ENCODE measurements at places on chromosomes 7 and 10.
A peak's percentile ranks its signal among the peaks of the same experiment; 100 is the strongest.

- DNase-seq, result no peak
These were observed 140.4 kb downstream of the PIP4K2A start for GRCh38 chr10:22573820-22574569.

- no peak for DNase-seq
These were observed 23.4 kb downstream of the ZPBP start for GRCh38 chr7:50069613-50070012.

- peak; percentile 47 for DNase-seq
These were observed at the start of gene CTTNBP2 for GRCh38 chr7:117873310-117874190. Gene CTTNBP2 (minus strand): TSS chr7:117873441. CDS start chr7:117873415, 26 bp downstream.

- no peak for DNase-seq
These were observed 53.2 kb upstream of the KMT2C start for GRCh38 chr7:152489044-152489443.

DNA sequence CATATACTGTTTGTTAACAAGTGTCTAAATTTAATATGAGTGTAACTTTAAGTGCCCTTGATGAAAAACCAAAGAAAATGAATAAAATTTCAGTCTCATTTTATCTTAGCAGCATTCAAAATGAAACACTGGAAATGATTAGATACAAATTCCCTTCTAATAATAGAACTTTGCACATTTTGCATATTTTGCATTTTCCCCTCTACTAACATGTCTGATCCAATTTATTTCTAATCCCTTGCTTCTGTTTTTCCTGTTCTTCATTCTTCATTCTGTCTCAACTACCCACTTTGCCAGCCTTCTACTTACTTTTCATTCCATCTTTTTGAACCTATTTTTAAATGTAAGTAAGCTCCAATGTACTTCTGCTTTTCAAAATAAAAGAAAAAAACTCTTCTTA is 42.7 kb upstream of the SEMA3D start:
- no peak for DNase-seq

DNA sequence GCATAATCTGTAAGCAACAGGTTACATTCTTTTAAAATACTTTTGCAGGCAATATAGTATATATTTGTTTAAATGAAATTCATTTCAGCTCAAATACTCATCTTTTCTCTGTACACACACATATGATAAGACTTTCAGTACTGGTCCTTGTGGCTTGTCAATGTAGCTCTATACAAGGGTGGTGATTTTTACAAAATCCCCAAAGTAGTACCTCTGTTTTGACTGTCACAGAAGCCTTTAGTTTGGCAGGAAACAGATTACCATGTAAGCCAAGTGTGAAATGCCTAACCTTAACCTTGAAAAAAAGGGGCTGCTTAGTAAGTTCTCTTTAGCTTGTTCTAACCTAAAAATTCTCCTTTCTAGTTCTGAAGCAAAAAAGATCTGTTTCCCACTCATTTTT is 87.9 kb downstream of the KCND2 start:
- no peak for DNase-seq

DNA sequence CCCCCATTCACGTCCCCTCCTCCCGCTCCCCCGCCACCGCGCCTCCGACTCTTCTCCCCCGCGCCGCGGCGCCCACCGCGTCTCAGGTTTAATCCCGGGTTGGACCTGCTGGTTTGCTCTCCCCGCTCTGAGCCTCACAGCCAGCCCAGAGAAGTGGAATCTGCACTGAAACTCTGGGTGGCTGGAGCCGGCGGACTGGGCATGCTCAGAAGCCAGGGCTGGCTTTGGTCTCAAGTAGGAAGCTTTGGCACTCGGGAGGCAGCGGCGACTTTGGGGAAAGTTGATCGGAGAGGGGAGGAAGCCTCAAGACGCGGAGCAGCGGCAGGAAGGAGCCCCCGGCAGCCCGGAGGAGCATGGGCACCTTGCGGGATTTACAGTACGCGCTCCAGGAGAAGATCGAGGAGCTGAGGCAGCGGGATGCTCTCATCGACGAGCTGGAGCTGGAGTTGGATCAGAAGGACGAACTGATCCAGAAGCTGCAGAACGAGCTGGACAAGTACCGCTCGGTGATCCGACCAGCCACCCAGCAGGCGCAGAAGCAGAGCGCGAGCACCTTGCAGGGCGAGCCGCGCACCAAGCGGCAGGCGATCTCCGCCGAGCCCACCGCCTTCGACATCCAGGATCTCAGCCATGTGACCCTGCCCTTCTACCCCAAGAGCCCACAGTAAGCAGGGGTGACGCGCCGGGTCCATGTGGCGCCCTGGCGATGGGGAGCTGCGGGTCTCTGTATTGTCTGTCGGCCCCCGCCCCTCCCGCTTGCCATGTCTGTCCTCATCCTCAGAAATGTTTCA is at the start of gene PRKG1:
Gene PRKG1 (plus strand): TSS at position 250 of the 791 bp plus-strand sequence.
- DNase-seq, result peak; percentile 91

DNA sequence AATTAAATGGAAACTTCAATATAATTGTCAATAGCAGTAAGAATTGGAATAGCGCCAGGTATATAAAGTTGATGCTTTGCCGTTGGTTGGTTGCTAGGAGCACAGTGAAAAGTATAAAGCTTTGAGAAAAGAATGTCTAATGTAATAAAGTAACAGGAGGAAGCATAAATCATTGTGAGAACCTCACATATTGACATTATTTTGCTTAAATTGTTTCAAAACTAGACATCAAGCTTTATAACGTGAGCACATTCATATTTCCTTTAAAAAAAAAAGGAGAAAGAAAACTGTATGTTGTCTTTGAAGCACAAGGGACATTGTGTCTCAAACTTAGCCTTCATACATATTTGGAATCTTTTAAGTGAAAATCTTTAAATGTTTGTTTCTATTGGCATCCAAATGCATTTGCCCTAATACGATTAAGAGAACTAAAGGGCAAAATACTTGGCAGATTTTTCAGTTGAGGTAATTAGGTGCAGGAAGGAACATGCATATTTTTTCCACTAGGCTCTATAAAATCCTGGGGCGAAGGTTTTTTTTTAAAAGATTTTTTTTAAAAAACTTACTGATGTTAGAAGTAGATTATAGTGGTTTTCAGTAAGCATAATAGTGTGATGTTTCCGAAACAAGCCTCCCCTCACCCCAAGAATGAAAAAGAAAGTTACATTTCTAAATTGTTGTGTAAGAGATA is 92.4 kb downstream of the ARID5B start:
- DNase-seq, result peak; percentile 34

DNA sequence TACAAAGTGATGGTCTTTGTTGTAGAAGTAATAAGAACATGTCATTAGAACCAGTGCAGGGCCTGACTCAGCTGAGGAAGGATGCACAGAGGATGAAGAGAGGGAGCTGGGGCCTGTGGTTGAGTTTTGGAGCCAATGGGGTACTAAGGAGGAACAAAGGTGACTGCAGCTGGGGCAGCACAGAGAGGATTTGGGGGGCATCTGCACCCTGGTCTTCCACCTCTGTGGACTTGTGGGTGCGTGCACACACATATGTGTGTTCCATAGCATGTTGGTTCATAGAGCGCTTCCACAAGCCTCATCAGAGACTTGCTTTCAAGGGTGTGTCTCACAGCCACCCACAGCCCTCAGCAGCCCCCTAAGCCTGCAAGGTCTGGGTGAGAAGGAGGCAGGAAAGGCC is 650.3 kb upstream of the MGMT start:
- no peak for DNase-seq

GRCh38 chr7:8205031-8205387 is 57.0 kb downstream of the ICA1 start:
- DNase-seq, result no peak
